ENCODE measurements at places on chromosomes 3 and 15.

DNA sequence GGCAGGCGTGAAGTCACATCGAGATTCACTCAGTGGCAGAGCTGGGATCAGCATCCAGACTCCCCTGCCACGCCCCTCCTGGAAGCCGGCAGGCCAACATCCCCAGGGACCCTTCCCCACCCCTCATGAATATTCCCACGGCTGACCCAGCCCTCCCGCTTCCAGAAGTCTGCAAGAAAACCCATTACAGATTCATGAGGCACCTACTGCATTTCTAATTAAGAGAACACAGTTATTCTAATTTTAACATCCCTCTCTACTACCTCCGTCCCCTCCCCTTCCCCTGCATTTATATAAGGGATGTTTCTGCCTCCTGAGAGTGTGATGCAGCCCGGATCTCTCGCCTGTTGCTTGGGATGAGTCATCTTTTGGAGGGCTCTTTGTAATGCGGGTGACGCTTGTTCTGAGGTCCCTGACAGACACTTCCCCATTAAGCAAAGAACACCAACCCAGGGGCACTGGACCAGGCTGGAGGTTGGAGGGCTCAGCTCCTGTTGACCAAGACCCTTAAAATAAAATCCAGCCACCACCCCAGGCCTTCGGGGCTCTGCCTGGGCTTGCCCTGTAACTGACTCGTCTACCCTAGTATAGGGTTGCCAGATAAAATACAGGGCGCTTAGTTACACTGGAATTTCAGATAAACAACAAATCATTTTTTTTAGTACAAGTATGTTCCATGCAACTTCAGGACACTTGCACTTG is 118.7 kb downstream of the NUP210 start:
- peak; percentile 76 for DNase-seq

DNA sequence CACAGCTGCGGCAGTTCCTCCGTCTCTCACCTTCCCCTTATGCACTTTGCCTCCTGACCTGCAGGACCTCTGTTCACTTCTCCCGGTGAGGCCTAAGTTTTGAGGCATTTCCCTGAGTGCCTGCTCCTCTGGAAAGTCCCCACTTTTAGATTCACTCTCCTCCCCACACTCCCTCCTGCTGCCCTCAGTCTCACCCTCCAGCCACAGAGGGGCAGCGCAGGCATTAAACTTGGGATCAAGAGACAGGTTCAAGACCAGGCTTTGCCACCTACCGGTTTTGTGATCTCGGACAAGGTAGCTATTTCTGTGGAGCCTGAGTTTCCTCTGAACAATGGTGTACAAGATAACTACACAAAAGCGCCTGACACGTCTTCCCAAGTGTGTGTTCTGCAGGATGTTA is 19.4 kb downstream of the SLC6A11 start:
- no peak for DNase-seq

DNA sequence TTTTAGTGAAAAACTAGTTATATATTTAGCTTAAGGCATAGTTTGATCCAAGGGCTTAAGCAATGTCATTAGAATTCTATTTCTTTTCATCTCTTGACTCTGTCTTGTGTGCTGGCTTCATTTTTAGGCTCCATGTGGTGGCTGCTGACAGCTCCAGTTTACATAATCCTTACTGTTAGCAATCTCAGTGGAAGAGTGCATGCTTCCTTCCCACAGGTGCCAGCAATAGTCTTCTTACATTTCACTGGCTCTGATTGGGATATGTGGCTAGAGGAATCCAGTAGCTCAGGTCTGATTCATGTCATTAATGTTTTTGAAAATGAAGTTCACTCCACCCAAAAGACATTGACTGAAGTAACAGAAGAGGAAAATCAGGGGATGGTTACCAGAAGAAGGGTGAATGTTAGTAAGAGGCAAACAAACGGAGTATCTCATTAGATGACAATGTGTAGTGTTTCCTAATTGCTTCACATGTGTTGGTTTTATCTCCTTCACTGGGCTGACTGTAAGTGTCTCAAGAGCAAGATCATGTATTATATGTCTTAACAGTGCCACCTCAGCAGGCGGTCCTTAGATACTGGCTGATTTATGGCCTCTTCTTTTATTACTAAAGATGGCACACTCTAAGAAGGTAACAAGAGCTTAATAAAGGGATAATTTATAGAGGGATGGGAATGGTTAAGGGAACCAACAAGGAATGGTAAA is 25.6 kb upstream of the TCF12 start:
- DNase-seq = no peak

GRCh38 chr15:92130906-92131305 is 262.8 kb upstream of the ST8SIA2 start:
- no peak for DNase-seq

GRCh38 chr3:78614486-78614885 is 1153.3 kb downstream of the ROBO1 start:
- DNase-seq = no peak

GRCh38 chr3:62098646-62099365 is 274.5 kb downstream of the FEZF2 start:
- DNase-seq = no peak

- no peak for DNase-seq
Measured at GRCh38 chr3:196949285-196949619, 6.9 kb upstream of the NCBP2 start.

DNA sequence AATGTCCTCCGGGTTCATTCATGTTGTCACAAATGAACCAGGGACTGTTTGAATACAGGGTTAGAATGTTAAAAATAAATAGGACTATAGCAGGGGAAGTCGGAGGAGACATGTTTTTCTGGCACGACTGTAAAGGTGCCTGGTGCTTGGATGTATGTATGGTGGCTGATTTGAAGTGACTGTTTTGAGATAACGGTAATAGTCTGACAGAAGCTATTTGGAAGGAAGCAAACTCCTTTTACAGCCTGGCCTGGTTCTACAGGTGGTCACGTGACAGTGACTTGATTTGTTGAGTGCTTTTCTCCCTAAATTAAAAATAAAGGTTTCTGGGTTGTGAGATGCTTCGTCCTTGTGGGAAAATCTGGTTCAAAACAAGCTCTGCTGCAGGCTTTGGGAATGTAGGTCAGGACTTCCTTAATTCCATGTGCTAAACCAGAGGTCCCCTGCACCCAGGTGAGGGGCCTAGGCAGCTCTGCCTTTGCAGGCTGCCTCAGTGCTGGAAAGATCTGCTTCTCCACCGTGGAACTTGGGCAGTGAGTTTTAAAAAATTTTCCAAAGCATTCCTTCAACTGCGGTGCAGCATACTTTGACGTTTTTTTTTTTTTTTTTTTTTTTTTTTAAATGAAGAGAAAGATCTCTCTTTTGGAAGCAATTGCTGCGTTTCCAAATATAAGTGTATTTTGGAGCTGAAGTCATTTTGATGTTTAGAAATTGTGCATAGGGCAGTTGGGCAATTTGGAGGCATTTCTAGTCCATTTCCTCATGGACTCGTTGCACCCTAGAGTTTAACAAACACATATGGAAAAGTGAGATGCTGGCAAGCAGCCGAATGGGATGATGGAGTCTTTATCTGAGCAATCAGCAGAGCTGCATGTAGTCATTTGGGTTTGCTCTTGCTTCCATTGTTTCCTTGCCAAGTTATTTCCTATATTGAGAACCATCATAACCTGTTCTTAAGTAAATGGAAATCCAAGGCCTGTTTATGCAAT is 30.9 kb downstream of the ITPR1 start:
- no peak for DNase-seq

DNA sequence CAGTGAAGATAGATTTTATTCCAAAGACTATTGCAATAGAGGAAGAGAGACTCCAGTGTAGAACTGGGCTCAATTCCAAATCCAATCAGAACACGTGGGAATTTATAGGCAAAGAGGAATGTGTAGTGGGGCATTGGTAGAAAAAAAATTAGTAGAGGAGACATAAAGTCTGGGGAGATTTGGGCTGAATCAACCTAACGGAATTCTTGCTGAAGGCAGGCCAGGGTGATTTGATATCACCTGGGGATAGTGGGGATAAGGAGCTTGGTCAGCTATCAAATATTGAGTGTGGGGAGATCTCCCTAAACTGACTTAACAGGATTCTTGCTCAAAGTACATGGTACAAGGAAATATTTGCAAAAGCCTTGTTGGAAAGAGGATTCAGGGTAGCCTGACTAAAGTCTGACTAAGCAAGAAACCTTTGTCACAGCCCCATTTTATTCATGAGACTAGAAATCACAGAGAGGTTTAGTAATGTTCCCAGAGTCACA is 29.6 kb downstream of the SST start:
- no peak for DNase-seq

DNA sequence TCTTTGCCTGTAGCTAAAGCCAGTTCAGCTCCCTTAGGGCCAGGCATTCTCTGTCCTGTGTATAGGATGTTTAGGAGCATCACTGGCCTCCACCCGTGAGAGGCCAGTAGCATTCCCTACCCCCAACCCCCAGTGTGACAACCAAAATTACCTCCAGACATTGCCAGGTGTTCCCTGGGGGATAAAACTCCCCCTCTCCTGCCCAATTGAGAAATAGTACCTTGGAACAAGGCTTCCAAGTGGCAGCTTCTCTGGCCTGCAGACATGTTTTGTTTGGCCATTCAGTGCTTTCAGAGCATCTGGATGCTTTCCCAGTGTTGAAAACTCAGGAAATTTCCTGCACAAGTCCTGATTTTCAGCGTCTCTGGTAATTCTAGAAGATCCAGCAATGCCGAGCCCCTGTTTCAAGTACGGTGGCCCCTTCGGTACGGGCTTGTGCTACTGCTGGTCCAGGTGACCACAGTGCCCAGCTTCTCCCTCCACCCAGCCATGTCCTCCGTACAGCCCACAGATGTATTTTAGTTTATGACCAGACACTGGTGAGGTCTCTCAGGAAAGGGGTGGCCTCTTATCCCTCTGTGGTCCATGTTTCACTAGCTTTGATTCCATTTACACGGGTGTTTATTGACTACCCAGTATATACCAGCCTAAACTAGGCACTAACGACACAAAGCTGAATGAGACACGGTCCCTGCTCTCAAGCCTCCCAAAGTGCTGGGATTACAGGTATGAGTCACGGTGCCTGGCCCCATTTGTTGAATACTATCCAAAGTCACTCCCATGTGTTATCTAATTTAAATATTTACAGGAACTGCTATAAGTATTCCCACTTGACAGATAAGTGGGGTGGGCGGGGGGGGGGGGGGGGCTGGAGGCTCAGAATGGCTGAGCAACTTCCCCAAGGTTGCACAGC is 125.4 kb upstream of the RAD18 start:
- DNase-seq = no peak

- DNase-seq = no peak
Measured at GRCh38 chr3:100650651-100651619, 41.5 kb downstream of the ADGRG7 start.

DNA sequence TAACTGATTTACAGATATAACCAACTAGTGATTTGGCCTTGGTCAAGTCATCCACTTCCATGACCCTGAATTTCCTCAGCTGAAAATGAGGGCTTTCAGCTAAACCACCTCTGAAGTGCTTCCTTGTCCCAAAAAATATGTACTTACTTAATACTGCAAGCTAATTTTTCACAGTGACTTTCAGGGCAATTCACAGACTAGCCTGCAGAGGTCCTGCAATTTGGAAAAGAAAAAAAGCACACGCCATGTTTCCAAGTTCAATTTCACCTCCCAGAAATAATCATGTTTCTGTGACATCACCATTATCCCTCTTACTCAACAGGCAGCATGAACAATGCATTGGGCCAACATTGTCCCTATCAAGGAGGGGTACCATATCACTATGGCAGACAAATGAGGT is 218.2 kb downstream of the SHOX2 start:
- no peak for DNase-seq

DNA sequence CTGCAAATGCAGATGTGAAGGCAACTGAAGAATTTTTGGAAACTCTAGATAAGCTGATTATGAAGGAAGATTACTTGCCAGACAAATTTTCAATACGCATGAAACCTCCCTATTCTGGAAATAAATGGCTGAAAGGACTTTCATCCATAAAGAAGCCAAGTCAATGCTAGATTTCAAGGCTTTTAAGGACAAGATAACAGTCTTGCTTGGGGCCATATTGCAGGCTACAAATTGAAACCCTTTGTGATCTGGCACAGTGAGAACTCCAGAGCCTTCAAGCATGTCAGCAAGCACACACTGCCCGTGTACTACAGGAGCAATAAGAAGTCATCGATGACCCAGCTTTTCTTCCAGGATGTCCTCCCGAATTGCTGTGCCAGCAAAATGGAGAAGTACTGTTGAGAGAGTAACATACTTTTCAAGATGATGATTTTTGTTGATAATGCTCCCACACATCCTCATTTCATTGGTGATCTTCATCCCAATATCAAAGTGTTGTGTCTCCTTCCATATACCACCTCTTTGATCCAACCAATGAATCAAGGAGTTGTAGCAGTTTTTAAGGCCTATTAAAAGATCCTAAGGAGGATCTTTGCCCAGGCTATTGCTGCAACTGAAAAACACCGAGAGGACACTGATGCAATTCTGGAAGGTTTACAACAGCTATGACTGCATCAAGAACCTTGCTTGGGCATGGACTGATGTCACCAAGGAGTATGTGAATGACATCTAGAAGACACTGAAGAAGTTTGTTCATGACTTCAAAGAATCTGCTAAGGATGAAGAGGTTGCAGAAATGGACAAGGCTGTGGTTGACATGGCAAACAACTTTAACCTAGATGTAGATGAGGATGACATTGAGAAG is 20.3 kb downstream of the CALML4 start:
- DNase-seq = no peak

GRCh38 chr3:98333989-98334606 is 19.6 kb upstream of the OR5K4 start:
- no peak for DNase-seq

GRCh38 chr3:197730200-197730599 is 6.5 kb downstream of the RUBCN start:
- no peak for DNase-seq

DNA sequence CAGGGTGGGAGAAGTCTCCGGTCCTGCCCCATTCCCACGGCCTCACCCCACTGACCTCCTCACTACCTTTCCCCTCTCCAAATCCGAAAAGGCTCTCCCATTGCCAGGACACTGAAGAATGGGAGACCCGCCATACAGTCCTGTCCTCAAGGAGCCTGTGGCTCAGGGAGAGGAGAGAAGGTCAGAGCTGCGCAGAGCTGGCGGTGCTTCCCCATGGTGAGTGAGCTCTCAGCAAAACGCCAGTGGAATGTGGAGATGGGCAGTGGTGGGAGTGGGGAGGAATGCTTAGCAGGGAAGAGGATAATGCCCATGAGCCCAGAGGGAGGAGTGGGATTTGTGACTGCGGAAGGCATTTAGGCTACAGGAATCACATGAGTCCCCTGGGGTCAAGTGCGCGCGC is 20.1 kb downstream of the FAM43A start:
- DNase-seq = no peak

DNA sequence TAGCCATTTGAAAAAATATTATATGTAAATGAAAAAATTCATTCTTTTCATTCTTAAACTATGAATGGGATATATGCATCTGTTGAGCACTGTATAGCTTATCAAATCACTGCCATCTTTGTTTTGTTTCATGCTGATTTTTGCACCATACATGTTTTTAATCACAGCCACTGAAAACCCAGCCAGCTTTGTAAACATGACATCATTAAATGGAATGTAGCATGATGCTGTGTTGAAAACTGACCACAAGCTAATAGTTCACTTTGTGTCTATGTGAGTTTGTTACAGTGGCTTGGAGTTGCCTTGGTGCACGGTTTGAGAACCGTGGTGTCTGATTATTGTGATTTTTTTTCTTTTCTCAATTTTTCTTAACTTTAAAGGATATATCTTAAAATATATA is 75.7 kb downstream of the GMPS start:
- no peak for DNase-seq

GRCh38 chr3:133016838-133017309 is 21.3 kb upstream of the TMEM108 start:
- DNase-seq = no peak

- no peak for DNase-seq
Measured at GRCh38 chr15:64144565-64145281, 6.8 kb upstream of the SNX22 start.

GRCh38 chr3:126211569-126211968 is 31.2 kb upstream of the ALDH1L1 start:
- DNase-seq = peak; percentile 46

Measured in iPS-NIHi11 (cell line).